GOT3 (cell line): ENCODE measurements at places on chromosomes 7 and 10.

GRCh38 chr7:130268463-130269317 lies 2.0 kb downstream of the CPA2 start:
- no peak for DNase-seq

- DNase-seq: no peak
These were observed 65.2 kb downstream of the AOAH start for GRCh38 chr7:36659172-36659516.

DNA sequence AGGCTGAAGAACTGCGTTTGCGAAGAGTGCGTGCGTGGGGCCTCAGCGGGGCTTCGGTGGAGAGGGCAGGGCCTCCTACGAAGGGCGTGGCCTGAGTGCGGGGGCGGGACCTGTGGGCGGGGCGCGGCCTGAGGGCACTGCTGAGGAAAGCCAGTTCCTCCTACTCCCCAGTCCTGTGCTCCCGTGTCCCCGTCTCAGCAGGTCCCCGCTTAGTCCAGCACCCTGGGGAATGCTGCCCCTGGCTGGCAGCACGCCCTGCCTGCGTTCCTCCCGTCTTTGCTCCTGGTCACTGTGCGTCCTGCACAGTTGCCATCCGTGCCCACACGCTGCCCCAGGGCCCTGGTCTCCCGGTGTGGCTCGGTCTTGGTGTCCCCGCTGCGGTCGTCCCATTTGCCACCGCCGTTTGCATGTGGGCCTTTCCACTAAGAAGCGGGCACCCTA lies 177.1 kb downstream of the ZNF248 start:
- DNase-seq: no peak

DNA sequence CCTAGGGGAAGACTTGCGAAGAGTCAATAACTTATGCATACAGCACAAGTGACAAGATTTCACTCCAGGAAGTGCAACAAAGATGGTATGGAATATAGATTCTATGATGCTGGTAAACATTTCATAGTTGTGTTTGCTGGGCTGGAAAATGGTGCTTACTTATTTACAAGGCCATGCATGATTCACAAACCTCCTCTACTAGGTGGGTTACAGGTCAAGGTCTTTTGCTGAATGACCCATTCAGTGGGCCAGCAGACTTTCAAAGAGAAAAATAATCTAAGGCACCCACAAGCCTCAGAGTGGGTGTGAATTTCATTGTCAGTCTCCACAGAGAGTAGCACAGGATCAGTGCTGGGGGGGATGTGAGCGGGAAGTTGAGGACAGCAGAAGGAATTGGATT lies 378.5 kb downstream of the PLXNA4 start:
- no peak for DNase-seq

DNA sequence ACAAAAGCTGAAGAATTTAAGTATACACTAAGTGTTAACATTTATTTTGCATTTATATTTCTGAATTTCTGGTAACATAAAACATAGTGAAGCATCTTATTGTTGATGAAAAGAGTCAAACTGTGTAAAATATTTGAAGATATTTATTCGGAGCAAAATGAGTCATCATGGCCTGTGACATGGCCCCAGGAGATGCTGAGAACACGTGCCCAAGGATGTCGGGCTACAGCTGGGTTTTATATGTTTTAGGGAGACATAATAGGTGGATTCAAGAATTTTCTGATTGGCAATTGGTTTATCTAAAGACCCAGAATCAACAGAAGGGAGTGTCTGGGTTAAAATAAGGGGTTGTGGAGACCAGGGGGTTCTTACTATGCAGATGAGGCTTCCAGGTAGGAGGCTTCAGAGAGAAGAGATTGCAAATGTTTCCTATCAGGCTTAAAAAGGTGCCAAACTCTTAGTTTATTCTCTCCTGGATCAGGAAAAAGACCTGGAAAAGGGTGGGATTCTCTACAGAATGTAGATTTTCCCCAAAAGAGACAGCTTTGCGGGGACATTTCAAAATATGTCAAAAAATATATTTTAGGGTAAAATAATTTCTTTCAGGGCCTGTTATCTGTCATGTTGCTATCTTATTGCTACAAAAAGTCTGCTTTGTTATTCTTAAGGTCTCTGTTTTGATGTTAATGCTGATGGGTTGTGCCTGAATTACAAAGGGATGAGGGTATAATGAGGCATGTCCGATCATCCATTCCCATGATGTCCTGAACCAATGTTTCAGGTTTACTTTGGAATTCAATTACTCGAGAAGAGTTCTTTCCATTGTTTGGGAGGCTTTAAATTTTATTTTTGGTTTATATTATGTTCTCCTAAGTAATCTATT lies 74.5 kb downstream of the VWDE start:
- DNase-seq: no peak

DNA sequence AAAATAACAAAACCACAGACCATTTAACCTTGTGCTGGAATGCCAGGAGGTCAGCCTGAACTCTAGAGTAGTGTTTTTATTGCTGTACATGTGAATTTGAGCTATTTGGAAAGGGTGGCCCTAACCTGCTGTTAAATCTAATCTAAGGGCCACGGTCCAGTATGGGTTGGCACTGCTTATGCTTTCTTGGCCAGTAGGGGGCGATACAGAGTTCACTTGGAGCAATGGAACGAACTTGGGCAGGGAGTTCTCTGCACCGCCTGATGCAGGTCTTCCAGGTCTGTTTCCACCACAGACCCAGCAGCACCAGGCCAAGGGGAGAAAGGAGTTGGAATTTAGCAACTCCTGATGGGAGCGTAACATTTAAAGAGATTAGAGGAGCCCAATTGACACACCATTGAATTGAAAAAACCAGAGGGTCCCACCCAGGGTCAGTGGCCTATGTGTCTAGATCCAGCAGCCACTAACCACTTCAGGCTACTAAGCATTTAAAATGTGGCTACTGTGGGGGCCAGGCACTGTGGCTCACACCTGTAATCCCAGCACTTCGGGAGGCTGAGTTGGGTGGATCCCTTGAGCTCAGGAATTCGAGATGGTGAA lies 75.7 kb upstream of the EFCAB10 start:
- DNase-seq: no peak

- no peak for DNase-seq
These were observed 739 bp upstream of the CCDC186 start for GRCh38 chr10:114174695-114175188.

DNA sequence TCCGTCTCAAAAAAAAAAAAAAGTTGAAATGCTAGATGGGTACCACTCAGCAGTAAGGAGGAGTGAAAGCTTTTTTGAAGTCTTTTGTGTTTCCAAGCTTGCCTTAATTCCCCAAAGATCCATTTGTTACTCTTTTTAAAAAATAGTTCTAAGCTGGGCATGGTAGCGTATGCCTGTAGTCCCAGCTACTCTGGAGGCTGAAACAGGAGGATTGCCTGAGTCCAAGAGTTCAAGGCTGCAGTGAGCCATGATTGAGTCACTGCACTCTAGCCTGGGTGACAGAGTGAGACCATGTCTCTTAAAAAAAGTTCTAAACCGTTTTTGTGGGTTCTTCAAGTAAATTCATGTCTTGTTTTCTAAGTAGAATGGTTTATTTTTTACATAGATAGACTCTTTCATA lies 5.3 kb downstream of the TBC1D12 start:
- no peak for DNase-seq

DNA sequence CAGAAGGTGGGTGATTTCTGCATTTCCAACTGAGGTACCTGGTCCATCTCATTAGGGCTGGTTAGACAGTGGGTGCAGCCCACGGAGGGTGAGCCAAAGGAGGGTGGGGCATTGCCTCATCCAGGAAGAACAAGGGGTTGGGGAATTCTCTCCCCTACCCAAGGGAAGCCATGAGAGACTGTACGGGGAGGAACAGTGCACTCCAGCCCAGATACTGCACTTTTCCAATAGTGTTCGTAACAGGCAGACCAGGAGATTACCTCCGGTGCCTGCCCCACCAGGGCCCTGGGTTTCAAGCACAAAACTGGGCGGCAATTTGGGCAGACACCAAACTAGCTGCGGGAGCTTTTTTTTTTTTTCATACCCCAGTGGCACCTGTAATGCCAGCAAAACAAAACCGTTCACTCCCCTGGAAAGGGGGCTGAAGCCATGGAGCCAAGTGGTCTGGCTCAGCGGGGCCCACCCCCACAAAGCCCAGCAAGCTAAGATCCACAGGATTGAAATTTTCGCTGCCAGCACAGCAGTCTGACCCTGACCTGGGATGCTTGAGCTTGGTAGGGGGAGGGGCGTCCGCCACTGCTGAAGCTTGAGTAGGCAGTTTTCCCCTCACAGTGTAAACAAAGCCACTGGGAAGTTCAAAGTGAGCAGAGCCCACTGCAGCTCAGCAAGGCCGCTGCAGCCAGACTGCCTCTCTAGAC lies 31.2 kb downstream of the ARMC10 start:
- no peak for DNase-seq
